ENCODE measurements at places on chromosomes 4 and X. TPM values are rescaled to one million over a fixed set of nuclear protein-coding genes. Genes with fewer than 3 reads are reported as not detected.

DNA sequence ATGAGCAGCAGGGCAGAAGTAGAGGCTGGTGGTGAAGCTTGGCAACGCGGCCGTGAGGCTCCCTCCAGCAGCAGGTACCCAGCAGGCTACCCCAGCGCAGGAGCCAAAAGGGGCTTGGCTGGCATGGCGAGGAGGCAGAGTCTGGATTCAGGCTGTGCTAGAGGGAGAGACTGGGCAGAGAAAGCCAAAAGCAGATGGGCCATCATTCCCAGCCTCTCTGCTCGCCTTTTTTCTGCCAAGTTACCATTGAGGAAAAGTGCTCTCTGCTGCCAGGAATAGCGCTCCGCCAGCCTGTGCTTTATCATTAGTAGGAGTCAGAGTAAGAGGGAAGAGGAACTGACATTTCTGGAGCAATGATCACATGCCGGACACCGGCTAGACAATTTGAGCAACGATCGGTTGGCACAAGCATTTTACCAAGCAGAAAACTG, 28.7 kb upstream of the MAP3K15 start:
- no peaks in the 10 kb centered on the region for H3K27me3 ChIP-seq
- H3K4me3 ChIP-seq, result no peak overlapping the region
- H3K36me3 ChIP-seq, result no peaks in the 10 kb centered on the region
- no peak for DNase-seq
- no peak overlapping the region for H3K27ac ChIP-seq

- H3K4me1 ChIP-seq, result no peaks in the 10 kb centered on the region
- DNase-seq, result no peak
- H3K27me3 ChIP-seq, result no peaks in the 10 kb centered on the region
- no peak overlapping the region for H3K4me3 ChIP-seq
Observed at GRCh38 chrX:39930786-39931528, 166.8 kb downstream of the BCOR start.

GRCh38 chr4:84379917-84380641, 119.0 kb downstream of the NKX6-1 start:
- H3K4me3 ChIP-seq, result no peak overlapping the region
- peaks cover 7% of the 10 kb centered on the region for H3K27me3 ChIP-seq
- DNase-seq, result peak; percentile 56
- H3K4me1 ChIP-seq, result no peaks in the 10 kb centered on the region
- no peak overlapping the region for H3K27ac ChIP-seq

DNA sequence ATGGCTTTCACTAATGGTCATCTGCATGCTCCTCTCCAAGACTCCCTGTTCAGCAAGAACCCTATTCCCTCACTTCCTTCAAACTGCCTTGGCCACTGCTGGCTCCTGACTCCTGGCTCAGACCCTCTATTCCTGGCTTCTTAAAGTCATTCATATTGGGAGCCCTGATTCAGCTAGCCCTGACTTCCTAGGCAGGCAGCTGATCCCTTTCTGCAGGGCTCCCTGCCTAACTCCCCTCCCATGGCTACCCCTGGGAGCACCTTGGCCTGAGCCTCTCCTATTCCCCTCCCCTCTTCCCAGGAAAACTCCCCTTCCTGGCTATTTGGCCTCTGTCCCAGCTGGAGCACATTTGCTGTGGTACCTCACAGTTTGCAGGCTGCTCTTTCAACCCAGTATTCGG, 154.9 kb upstream of the PJA1 start:
- no peak overlapping the region for H3K27ac ChIP-seq
- H3K36me3 ChIP-seq, result no peaks in the 10 kb centered on the region
- H3K27me3 ChIP-seq, result no peaks in the 10 kb centered on the region
- peak; percentile 41 for DNase-seq

DNA sequence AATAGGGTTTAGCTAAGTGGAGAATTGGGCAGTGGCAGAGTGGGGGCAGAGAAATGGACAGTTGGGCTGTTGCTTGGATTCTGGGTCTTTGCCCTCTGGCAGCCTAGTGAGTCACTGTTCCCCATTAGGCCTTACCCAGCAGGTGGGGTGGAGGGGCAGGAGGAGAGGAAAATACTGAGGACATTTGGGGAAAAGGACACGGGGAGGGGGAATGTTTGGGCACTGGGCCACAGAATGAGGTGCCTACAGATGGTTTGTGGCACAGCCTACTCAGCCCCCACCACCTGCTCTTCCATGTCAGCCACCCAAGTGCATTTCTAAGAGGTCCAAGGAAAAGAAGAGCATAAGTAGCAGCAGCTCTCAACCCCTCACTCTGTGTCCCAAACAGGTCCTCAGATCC, 13.0 kb downstream of the SLC16A2 start:
- H3K4me3 ChIP-seq, result no peak overlapping the region
- H3K27ac ChIP-seq, result no peak overlapping the region
- DNase-seq, result no peak
- H3K27me3 ChIP-seq, result no peaks in the 10 kb centered on the region
- H3K36me3 ChIP-seq, result no peaks in the 10 kb centered on the region
- H3K4me1 ChIP-seq, result no peaks in the 10 kb centered on the region

Gene GLUD2
- 3.6 TPM for total RNA-seq

Gene GK2
- total RNA-seq, result not detected

- no peaks in the 10 kb centered on the region for H3K36me3 ChIP-seq
- H3K27ac ChIP-seq, result no peak overlapping the region
- no peaks in the 10 kb centered on the region for H3K27me3 ChIP-seq
- DNase-seq, result peak; percentile 89
Observed at GRCh38 chrX:149512225-149512885, 7.2 kb upstream of the IDS start.

GRCh38 chr4:142548491-142548890, 297.6 kb downstream of the INPP4B start:
- H3K36me3 ChIP-seq, result no peaks in the 10 kb centered on the region
- DNase-seq, result no peak
- no peaks in the 10 kb centered on the region for H3K27me3 ChIP-seq
- peaks cover 5% of the 10 kb centered on the region for H3K4me1 ChIP-seq

All from endodermal cell (in vitro differentiated cells).